ENCODE measurements at places on chromosomes 4 and X. TPM values are rescaled to one million over a fixed set of nuclear protein-coding genes. Genes with fewer than 3 reads are reported as not detected.

GRCh38 chr4:176970853-176971252 is 178.1 kb upstream of the VEGFC start:
- DNase-seq: no peak

- no peak for DNase-seq
Observed at GRCh38 chrX:56618323-56618722, 54.9 kb downstream of the UBQLN2 start.

DNA sequence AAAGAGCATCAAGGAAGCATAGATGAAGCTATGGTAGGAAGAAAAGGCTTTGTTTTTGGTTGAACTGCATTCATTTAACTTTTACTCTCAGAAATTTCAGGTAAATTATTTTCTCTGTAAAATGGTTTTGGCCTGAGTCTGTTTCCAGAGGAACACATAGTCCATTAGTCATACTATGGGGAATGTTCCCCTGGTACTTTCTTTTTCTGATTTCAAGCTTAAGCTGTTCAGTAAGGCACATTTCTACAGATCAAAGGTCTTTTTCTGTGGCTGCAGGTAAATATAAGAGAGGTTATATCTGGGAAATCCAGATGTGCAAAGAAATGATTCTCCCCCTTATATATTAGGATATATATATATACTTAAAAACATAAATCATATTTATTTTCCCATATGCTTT is 1744.4 kb upstream of the ADGRL3 start:
- DNase-seq: no peak

- no peak for DNase-seq
Observed at GRCh38 chrX:11309220-11309619, 16.0 kb downstream of the AMELX start.

DNA sequence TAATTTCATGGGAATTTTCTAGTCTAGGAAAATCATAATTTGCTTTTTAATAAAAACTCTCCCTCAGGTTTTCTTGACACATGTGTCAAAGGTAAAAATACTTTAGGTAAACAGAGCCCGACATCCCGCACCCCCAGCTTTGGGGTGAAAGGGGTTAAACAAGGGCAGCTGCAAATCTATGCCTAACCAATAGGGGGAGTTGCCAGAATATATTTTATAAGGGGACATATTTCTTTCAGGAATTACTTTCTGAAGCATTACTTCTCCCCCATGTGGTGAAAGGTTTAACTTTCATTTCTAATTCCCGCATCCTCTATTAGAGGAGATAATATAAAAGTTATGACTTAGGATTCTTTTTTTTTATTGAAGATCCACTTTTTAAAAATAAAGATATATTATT is 53.9 kb upstream of the HEPH start:
- no peak for DNase-seq

DNA sequence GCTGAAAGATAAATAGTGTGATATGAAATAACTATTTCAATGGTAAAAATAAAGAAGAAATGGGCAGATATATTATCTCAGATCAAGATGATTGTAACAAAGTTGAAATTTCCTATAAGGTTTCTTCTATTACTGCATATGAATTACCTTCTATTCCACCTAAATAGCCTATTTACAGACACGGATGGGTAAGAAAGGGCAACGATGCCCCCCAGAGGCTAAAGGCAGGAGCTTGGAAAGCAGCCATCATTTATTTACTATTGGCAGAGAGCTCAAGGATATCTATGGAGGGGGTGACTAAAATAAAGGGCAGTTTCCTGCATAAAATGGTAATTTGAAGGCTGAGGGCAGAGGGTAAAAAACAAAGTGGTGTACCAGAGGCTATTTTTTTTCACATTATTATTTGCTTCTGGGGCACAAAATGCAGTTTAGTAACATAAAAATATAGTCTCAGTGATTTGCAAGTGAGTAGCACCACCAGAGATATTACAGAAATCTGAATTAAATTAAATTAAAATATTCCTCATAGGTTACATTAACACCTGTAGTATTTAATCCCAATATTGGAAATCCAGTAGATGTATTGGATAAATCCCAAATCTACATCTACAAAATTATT is 123.1 kb downstream of the BTC start:
- no peak for DNase-seq

- DNase-seq: no peak
Observed at GRCh38 chrX:125402807-125403206, 83.1 kb downstream of the TEX13C start.

- no peak for DNase-seq
Observed at GRCh38 chr4:156975686-156976085, 4.1 kb upstream of the PDGFC start.

GRCh38 chrX:369563-370101 is 17.1 kb downstream of the PPP2R3B start:
- no peak for DNase-seq

- DNase-seq: no peak
Observed at GRCh38 chr4:78889955-78890354, 49.3 kb downstream of the PAQR3 start.

DNA sequence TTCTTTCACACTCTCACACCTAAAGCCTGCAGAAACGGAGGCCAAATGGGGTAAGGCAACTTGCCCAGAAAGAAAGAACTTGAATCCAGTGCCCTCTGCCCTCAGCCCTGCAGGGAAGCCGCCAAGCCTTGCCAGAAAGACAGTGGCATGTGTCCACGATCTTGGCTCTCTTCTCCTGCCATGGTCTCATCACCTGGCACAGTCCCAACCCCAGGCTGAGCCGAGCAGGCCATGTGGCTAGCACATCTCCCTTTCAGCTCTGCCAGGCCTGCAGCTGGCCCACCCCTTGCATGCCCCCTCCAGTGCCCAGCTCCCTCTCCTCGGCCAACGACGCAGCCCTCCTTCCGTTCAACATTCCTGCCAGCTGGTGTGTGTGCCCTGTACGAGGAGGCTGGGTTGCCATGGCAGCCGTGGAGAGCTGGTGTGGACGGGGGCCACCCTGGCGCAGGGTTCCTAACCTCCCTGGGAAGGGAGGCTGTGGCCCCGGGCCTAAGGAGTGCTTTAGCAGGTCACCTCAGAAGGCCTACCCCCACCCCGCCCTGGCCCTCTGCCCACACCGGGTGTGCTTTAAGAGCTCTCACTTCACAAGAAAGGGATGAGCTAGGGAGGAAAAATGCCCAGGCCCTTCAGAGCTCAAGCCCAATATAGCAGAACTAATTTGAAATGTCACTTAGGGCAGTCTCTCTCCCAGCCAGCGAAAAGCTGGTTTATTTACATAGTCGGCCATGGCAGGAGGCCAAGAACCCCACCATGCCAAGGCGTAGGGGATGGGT is 73.0 kb upstream of the PJA1 start:
- DNase-seq: no peak

DNA sequence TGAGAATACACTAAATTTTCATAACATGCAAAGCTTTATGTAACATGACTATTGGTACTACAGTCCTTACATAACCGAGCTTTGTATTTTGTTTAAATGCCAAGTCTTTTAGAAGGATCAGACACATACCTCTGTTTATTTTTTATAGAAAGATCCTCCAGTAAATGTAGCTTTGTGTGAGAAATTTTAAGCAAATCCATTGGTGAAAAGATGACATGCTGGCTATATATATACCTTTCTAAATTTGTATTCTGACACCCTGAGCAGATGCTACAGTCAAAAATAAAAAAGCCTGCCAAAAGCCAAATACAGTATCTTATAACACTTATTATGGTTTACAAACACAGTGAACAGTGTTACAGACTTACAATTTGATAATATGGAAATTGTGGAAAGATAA is at the start of gene YIPF7:
TSS of gene YIPF7 (minus strand) at position 201 of the 400 bp plus-strand sequence. CDS start 1,525 bp downstream, outside the sequence.
- DNase-seq: no peak

- DNase-seq: no peak
Observed at GRCh38 chr4:4349867-4350266, 37.0 kb upstream of the NSG1 start.

DNA sequence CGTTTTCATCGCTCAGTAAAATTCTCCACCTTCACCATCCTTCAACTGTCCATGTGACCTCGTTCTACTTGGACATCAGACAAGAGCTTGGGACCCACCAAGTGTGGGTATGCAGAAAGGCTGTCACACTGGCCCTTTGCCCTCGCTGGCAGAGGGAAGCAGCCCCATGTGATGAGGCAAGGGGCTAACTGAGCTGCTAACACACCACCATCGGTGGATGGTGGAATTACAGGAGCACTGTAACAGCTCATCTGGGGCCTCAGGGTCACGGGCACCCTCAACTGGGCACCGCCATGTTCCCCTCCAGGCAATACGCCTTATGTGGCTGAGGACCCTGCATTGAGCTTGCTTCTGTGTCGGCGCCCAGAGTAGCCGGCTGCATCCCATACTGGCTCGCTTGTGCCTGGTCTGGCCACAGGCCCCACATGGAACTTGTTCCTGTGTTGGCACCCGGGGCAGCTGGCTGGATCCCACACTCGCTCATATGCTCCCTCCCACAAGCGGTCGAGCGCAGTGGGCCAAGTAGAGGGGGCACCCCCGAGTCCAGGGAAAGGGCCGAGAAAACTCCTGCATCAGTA is 109.5 kb downstream of the TAB3 start:
- no peak for DNase-seq

- no peak for DNase-seq
Observed at GRCh38 chr4:47413521-47413920, 50.0 kb downstream of the COMMD8 start.

DNA sequence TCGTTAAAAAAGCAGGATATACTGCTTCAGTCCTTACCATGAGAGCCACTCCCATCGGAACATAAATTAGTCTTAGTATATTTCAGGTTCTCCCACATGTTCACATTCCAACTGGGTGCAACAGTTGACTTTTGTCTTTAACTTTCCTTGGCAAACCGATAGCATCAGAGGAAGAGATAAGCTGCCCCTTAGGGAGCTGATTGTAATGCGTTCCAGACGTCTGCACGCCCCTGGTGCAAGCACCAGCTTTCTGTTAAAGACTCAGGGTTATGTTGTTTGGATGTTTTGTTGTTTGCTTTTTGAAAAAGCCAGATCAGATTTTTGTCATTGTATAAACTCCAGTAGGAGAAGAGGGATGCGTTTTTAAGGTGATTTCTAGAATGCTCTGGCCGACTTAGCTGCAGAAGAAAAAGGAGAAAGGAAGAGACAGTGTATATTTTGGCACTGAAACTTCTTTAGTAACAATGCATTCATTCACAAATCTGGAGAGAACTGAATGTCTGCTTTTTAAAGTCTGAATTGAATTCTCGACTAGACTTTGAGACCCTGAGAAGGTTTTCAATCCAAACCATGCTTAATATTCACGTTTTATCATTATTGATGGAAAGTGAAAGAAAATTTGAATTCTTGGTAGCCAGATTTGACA is 160.9 kb downstream of the CBR4 start:
- no peak for DNase-seq

DNA sequence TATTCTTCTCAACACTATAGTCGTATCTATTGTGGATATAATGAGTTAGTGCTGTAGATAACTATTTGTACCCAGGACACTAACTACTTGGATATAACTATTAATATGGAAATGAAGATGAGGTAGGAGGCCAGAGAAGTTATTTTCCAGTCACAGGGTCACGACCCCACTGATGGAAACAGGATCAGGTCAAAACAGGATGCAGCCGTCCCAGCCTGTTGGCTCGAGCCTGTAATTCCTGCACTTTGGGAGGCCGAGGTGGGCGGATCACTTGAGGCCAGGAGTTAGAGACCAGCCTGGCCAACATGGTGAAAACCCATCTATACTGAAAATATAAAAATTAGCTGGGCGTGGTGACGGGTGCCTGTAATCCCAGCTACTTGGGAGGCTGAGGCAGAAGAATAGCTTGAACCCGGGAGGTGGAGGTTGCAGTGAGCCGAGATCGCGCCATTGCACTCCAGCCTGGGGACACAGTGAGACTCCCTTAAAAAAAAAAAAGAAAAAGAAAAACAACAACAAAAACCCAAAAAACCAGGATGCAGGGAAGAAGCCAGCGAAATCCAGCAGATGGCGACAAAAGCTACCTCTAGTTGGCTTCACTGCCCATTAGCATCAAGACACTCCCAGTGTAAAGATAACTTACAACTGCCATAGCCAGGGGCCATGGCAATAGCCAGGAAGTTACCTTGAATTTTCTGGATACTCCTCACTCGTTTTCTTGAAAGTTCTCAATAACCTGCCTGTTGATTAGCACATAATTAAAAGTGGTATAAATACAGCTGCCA is 37.9 kb upstream of the NKAP start:
- no peak for DNase-seq

GRCh38 chr4:88820698-88821415 is 123.2 kb upstream of the NAP1L5 start:
- DNase-seq: no peak

GRCh38 chr4:48939785-48940184 is 33.2 kb upstream of the OCIAD2 start:
- no peak for DNase-seq

DNA sequence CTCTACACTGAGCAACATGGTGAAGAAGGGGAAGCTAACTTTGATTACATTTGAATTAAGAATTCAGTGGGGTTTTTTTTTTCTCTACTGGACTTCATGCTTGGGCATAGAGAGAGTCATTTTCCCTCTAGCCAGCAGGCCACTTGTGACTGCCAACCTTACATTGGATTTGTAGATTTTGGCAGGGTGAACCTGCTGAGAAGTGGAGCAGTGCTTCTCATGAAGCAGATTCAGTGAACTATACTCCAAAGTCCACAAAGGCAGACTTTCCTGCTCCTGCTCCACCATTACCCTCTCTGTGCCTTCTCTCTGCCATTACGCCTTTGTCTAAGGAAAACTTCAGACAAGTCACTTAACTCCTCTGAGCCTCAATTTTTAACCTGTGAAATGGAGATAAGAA is 69.9 kb downstream of the PAK3 start:
- no peak for DNase-seq

DNA sequence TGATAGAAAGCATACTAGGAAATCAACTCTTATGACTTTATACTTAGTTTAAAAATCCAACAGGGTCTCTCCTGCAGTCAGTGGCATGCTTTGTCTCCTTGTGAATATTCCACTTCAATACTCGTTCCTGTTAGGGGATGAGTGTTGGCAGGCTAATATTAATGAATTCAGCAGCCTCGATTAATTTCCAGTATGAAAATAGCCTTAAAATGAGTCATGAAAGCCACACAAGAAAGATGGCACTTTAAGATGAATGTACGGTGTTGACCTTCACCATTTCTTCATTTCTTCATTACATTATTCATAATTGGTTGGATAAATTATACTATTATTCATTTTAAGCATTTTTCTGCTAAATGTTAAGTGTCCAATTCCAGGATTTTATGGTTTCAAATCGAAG is 29.2 kb downstream of the GABRB1 start:
- DNase-seq: no peak

GRCh38 chrX:22690116-22690515 is 309.6 kb upstream of the DDX53 start:
- no peak for DNase-seq

DNA sequence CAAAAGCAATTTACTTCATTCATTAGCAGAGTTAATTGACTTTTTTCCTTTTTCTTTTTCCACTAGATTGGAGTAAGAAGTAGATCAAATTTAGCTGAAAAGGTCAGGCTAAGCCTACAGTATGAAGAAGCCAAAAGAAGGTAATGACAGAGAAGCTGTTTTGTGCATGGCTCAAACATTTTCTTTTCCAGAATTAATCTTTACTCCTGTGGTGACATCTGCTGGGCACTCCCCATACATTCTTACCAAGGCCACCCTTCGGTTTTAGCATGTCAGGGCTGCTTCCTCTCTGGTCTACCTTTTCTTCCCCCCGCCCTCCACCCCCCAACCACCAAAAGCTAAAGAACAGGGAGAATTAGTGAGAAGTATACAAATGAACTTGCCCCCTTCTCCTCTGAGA is 70.2 kb downstream of the CLDN22 start:
- DNase-seq: no peak

BANK1 gene
- 6.1 TPM for total RNA-seq

ASB9 gene
- total RNA-seq: 1.9 TPM

TRIM75 gene
- total RNA-seq: not detected

DHX15 gene
- total RNA-seq: 164 TPM

EPGN gene
- total RNA-seq: 8.4 TPM

TMSB4X gene
- 5,890 TPM for total RNA-seq
